ENCODE measurements at places on chromosomes 1 and 21.

DNA sequence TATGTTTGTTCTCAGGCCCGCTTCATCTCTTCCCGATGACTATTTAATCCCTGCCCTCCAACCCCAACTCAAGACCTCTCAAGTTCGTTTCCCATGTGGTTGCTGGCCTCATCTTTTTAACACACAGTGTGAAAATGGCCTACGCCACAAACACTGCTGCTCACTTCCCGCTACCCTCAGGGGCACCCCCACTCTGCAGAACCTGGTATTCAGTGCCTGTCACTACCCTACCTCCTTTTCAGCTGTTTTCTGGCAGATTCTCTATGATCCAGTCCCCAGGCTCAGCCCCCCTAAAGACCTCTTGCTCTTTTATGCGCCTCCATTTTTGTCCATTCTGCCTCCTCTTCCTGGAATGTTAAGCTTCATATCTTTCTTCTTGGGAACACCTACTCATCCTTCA is 152.6 kb upstream of the C1orf174 start:
- DNase-seq = no peak

DNA sequence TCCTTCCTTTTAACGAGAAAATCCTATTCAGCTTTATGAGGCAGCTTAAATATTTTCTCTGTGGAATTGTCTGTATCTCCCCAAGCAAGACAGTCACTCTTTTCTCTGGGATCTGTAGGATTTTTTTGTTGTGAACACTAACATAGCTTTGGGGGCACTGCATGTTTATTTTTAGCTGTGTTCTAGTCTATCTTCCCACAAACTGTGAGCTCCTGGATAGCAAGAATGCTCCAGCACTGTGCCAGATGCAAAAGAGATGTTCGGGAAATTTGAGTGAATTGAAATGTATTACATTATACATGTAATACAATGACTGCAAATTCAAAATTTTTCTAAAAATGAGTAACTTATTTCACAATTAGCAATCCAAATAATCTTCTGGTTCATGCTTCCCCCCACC is 282.2 kb downstream of the PLPP3 start:
- DNase-seq = no peak

GRCh38 chr21:26506956-26507355 is 66.1 kb downstream of the CYYR1 start:
- DNase-seq = no peak

DNA sequence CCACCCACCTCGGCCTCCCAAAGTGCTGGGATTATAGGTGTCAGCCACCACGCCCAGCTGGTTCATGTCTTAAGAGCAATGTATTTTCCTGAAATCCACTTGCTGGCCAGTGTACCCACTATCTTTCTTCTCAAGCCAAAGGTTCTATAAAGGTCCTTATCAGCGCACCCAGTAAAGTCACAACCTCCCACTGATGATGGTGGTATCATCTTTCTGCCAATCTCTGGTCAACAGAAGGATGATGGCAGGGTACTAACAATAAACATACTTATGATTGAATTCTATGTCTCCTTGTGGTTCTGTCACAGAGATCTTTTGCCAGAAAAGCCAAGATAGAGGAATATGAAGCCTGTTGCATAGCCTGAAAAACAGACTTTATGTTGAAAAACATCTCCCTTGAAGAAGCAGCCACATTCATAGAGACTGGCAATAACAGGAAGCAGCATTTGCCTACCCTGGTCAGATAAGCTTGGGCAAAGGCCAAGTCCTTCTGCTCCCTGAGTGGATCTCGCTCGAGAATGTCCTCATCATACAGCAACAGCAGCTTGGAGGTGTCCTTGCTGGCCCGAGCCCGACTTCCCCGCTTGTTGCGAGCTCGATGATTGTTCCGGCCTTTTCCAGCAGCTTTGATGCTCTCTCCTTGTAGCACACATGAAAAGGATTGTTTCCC is 73.0 kb downstream of the DAP3 start:
- DNase-seq = no peak

GRCh38 chr1:1788136-1788535 is 9.9 kb upstream of the NADK start:
- DNase-seq = no peak

- no peak for DNase-seq
Observed at GRCh38 chr1:217718873-217719272, 87.7 kb downstream of the SPATA17 start.

DNA sequence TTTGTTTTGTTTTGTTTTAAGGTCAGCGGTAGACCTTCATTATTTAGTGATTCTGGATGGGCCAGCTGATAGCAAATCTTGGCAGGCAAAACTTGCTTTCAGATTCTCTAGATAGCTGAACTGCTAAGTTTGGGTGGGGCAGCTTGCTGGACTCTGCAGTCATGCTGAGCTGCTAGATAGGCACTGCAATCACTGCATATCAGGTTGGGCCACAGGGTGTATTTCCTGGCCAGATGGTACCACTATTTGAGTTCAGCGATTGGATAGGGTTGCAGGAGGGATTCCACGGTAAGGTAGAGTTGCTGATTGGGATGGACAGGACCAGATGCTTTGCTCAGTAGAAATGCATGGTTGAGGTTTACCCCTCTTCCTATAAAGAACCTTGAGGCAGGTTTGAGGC is 579.3 kb upstream of the ADGRL4 start:
- DNase-seq = no peak

GRCh38 chr1:212267460-212267859 is 17.8 kb upstream of the PPP2R5A start:
- no peak for DNase-seq

GRCh38 chr1:70504821-70505193 is 93.7 kb downstream of the CTH start:
- no peak for DNase-seq

DNA sequence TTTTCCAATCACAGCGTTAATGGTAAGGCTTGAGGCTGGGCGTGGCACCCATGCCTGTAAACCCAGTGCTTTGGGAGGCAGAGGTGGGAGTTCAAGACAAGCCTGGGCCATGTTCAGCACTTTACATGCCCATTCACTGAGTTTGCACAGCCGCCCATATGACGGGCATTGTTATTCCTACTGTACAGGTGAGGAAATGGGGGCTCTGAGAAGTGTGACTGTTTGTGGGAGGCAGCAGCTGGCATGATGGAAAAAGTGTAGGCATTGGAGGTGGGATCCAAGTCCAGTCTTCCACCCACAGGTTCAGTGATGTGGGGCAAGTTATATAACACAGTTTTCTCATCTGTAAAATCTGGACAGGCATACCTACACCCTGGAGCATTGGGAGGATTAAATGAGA is 445.9 kb downstream of the KIF26B start:
- no peak for DNase-seq

GRCh38 chr1:5481889-5482288 is 510.3 kb downstream of the NPHP4 start:
- peak; percentile 4 for DNase-seq

DNA sequence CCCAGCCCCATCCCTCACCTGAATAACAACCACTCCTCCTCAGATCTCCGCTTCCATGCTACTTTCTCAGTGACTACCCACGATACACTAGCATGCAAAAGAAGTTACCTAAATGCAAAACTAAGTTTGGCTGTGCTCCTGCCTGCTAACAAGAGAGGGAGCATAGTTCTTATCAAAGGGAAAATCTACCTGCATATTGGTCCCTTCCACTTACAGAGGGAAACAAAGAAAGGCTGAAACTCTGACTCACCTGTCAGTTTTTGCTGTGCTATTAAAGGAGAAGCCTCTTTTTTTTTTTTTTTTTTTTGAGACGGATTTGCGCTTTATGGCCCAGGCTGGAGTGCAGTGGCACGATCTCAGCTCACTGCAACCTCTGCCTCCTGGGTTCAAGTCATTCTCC is 43.8 kb upstream of the RAVER2 start:
- no peak for DNase-seq

GRCh38 chr1:203036537-203036936 is 10.2 kb downstream of the PPFIA4 start:
- no peak for DNase-seq

DNA sequence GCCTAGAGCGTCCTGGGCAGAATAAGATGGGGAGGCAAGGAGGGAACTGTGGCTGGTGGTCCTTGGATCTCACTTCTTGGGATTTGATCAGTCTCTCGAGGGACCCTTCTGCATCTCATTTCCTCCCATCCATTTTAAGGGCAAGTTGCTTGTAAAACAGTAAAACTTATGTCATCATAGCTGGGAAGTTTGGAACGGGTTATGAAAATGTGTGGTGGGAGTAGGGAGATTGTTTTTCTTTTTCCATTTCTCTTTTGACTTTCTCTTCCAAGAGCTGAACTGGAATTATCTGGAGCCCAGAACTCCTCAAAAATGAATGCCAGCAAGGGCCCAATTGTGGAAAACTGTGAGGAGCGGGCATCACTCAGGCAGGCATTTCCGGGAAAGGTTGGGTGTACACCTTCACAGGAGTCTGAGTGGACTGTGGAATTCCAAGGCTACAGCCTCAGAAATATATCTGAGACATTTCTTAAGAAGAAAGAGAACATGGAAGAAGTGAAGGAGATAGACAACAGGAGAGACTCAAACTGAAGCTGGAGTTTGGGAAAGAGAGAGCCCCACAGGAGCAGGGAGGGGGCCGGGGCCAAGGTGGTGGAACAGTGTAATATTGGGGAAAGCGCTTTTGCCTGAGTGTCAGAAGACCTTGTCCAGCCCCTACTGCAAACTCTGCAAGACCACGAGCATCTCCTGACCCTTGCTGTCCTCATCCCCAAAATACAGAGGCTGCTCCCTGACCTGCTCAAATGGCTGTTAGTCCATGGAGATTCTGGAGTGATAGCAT is 185.1 kb downstream of the FOXD2 start:
- DNase-seq = no peak

- no peak for DNase-seq
Observed at GRCh38 chr1:147109762-147110161, 62.5 kb downstream of the PRKAB2 start.

GRCh38 chr1:17966341-17966740 is 141.3 kb upstream of the IGSF21 start:
- no peak for DNase-seq

GRCh38 chr1:157498736-157499090 is 53.6 kb downstream of the FCRL5 start:
- no peak for DNase-seq

DNA sequence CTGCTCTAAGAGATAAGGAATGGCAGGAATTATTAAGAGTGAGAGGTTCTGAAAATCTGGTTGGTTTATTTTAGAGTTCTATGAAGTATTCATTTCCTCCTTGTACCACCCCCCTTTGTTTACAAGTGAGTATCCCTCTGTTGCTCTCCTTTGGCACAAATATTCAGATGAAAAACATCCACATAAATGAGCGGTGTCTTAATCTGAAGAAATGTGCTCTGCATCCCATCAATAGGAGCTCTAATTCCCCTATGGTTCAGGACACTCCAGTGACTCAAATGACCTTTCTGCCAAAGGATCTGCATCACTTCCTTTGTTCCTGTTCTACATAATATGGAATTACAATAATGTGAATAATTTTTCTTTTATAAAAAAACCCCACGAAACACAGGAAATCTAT is 16.6 kb downstream of the DDAH1 start:
- no peak for DNase-seq

DNA sequence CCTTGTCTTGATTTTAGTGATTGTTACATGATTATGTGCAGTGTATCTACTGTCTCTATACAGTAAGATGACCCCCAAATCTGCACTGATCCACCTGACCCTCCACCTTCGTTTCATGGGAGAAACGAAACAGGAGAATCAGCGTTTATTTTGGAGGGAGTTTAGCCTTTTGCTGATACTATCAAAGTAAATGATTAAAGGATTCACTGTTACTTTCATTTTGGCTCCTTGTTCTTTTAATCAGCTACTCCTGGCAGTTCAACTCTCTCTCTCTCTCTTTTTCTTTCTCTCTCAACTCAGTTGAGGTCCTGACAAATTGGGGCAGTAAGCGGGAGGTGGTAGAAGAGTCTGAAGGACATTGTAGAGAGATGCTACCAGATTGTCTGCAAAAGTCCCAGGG is 9.9 kb upstream of the OR6K3 start:
- no peak for DNase-seq

GRCh38 chr1:35315649-35316048 is 47.1 kb downstream of the ZMYM4 start:
- DNase-seq = no peak

DNA sequence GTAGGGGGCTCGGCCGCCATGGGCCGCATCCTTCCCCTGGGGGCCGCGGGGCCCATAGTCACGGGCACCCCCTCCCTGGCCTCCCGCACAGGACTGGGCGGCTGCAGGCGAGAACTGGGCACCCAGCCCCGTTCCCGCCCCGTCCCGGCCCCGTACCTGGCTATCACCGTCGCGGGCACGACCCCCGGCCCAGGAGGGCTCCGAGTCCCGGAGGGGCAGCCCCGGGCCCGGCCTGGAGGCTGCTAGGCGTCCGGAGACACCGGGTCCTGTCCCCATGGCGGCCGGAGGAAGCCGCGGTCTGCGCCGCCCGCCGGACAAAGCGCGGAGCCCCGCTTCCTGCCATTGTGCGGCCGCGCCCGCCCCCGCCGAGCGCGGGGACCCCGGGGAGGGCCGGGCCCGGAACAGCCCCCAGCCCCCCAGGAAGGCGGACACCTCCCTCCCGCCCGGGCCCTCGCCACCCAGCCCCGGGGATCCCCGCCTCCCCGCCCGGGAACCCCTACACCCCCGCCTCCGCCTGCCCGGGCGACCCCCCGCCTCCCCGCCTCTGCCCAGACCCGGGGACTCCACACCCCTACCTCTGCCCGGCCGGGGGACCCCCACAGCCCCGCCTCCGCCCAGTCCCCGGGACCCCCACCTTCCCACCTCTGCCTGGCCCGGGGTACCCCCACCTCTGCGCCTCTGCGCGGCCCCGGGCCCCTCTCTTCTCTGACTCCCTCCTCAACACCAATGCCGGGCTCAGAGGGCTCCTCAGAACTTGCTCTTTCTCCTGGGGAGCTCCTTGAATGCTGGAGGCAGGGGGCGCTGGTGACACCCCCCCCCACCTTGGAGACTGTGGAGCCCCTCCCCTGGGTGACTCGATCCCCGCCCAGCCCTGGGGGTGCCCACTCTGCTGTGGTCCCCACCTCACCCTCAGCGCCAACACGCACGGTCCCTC is 6.0 kb downstream of the PLEKHG5 start:
- DNase-seq = no peak

DNA sequence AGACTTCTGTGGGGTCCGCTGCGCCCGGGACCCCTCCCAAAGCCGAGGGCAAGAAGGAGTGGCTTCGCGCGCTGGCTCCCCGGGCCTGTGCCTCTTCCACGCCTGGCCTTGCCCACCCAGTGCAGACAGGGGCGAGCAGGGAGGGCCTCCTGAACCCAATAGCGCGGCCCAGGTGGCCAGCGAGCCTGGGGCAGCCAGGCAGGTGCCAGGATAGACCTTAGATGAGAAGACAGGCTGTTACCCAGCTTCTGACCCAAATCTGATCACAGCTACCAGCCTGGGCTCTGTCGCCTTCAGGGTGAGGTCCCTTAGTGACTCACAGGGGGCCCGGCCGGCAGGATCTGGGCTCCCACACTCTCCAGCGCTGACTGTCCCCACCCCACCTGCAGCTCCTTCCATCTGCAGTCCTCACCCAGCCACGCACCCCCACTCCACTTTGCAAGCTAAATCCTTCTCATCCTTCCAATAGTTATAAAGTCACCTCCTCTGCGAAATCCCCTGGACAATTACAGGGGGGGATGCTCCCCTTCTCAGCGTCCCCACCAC is 9.6 kb downstream of the CLEC20A start:
- no peak for DNase-seq

All from stimulated activated CD8-positive, alpha-beta memory T cell treated with anti-CD3 and anti-CD28 coated beads, Interleukin-15, amount 100 ng/mL, for 1 hour (primary cell).